ENCODE measurements at places on chromosomes 11 and 22. TPM values are rescaled to one million over a fixed set of nuclear protein-coding genes. Genes with fewer than 3 reads are reported as not detected.

- DNase-seq, result no peak
Measured at GRCh38 chr11:46234311-46234710, 43.2 kb upstream of the CREB3L1 start.

DNA sequence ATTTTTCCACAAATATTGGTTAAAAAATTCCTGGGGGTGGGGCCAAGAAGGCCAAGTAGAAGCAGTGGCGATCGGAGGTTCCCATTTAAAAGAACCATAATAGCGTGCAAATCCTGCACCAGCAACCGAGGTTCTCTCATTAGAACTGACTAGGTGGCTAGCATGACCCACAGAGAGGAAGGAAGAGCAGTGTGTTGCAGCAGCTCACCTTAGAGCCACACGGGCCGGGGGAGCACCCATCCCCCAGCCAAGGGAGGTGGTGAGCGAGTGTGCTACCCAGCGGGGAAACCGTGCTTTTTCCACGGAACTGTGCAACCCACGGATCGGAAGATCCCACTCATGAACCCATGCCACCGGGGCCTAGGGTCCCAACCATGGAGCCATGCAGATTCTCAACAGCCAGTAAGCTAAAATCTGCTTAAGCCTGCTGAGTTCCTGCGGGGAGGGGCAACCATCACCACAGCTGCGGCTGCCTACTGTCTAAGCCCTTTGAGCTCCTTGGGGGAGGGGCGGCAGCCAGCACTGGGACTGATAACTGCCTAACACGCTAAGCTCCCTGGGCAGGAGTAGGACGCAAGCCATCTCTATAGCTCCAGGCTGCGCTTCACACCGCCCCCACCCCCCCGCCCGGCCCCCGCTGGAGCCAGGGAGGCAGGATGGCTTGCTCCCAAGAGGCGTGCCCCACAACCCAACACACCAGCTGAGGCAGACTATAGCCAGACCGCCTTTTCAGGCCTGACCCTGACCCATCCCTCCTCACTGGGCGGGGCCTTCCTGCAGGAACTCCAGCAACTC lies 21.0 kb upstream of the HTATIP2 start:
- DNase-seq, result peak; percentile 80

GRCh38 chr11:17508306-17508705 lies 31.7 kb upstream of the ABCC8 start:
- peak; percentile 61 for DNase-seq

- DNase-seq, result no peak
Measured at GRCh38 chr11:114208377-114208776, 87.8 kb upstream of the NNMT start.

DNA sequence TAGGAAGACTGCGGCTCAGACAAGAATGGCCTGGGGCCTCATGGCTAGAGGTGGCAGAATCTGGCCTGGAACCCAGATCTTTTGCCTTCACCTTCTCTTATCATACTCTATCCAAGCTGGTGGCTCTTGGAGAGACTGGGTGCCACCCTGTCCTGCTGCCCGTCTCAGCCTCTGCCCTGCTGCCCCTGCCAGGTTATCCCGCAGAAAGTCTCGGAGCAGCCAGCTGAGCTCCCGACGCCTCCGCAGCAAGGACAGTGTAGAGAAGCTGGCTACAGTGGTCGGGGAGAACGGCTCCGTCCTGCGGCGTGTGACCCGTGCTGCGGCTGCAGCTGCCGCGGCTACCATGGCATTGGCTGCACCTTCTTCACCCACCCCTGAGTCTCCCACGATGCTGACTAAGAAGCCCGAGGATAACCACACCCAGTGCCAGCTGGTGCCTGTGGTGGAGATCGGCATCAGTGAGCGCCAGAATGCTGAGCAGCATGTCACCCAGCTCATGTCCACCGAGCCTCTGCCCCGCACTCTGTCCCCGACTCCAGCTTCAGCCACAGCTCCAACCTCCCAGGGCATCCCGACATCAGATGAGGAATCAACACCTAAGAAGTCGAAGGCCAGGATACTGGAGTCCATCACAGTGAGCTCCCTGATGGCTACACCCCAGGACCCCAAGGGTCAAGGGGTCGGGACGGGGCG lies 5.9 kb downstream of the INCENP start:
- DNase-seq, result no peak

DNA sequence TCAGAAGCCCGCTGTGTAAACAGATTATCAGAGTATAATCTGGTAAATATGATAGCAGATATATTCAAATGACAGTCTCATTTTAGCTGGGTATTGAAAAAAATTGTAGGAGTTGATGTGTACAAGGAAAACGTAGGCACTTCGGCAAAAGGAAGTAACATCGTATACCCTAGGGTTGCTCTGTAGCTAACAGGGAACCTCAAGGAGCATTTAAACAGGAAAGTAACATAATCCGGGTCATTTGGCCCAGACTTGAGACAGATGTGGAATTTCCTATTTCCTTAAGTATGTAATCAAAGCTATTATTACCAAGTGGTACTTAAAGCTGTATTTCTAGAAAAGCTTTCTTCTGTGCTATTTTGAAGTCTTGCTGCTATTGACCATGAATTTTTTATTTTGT lies 215.6 kb downstream of the DDX10 start:
- no peak for DNase-seq

- no peak for DNase-seq
Measured at GRCh38 chr11:7413961-7414915, 71.1 kb upstream of the OLFML1 start.

- DNase-seq, result peak; percentile 72
Measured at GRCh38 chr11:63802637-63803414, 10.4 kb upstream of the SPINDOC start.

- no peak for DNase-seq
Measured at GRCh38 chr11:72740060-72740424, 12.2 kb downstream of the ARAP1 start.

- DNase-seq, result no peak
Measured at GRCh38 chr11:1335264-1335810, 25.9 kb upstream of the TOLLIP start.

- peak; percentile 51 for DNase-seq
Measured at GRCh38 chr22:36277482-36278291, 24.8 kb downstream of the APOL1 start.

DNA sequence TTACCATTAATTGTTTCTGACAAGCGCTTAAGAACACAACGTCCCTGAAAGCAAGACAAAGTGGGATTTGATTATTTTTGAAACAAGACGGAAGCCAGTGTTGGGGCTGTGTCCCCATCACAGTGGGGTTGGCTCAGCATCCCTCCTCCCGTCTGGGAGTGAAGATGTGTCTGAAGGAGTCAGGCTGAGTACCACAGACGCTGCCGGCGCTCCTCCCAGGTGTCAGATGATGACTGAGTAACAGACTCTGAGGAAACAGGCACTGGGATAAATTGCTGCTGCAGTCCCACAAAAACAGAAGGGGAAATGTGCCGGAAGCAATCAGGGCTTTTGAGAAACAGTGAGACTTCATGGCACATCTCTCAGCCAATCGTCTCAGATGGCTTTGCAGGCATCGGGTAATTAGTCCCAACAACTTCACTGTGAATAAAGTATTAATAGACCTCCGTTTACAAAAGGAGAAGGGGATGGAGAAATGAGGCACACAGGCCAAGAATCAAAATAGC lies 266.7 kb downstream of the OPCML start:
- no peak for DNase-seq

DNA sequence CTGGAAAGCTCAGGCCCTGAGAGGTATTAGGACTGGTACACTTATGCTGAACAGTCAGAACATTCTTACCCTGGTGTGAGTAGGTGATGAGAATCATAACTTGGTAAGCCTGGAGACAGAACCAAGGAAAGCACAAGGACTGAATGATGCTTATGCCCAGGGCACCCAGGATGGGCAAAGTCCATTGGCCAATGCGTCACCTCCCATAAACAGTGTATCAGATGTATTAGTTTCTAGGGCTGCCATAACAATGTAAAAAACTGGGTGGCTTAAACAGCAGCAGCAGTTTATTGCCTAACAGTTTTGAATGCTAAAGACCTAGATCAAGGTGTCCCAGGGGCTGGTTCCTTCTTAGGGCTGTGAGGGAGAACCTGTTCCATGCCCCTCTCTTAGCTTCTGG lies 107.0 kb downstream of the FAR1 start:
- no peak for DNase-seq

- DNase-seq, result no peak
Measured at GRCh38 chr11:77086521-77087472, 15.8 kb upstream of the OMP start.

Gene PIH1D2
- 1.5 TPM for total RNA-seq

Gene TMEM223
- 23.9 TPM for total RNA-seq

Gene FAM180B
- 2.8 TPM for total RNA-seq

Gene MYRF
- 0.03 TPM for total RNA-seq

Gene SLC5A12
- 0.05 TPM for total RNA-seq

Gene SHISA8
- 0.27 TPM for total RNA-seq
